Osteoblast (primary cell): ENCODE measurements at places on chromosomes 2 and 18.

DNA sequence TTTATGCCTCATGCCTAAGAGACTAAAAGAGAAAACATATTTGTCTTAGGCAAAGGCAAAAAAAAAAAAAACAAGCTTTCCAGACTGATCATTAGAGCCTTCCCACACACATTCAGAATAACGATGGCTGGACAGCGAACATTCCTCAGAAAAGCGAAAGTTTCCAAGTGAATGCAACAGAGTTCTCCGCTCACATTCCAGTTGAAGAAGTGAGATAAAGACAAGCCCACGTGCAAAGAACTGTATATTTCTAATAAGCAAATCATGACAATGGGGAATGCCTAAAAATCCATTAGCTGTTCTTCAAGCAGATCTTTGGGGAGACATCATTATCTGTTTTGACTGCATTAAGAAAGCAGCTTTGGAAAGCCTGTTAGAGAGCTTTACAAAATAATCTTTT is 347.9 kb downstream of the METTL4 start:
- H3K36me3 ChIP-seq: no peaks in the 10 kb centered on the region
- H3K4me1 ChIP-seq: no peaks in the 10 kb centered on the region
- peak overlapping the region; percentile 60 for H3K4me3 ChIP-seq
- DNase-seq: no peak
- H3K27me3 ChIP-seq: no peaks in the 10 kb centered on the region

DNA sequence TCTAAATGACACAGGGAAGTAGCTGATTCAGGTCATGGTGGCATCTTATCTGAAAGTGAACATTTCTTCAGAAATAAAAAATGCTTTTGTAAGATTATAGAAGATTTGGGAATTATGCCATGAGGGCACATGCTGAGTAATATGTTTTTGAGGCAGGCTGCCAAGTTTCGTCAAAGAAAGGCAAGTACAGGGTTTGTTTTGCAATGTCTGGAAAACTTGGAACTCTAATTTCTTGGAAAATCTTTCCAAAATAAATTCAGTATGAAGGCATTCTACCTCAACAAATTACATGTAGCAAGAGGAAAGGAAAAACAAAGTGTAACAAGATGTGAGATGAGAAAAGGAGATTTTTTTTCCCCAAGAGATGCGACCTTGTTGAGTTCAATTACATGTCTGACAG is 167.7 kb downstream of the PLCL1 start:
- H3K4me3 ChIP-seq: no peak overlapping the region
- no peaks in the 10 kb centered on the region for H3K27me3 ChIP-seq
- peak; percentile 87 for DNase-seq
- no peak overlapping the region for H3K27ac ChIP-seq
- peaks cover 16% of the 10 kb centered on the region for H3K4me1 ChIP-seq

DNA sequence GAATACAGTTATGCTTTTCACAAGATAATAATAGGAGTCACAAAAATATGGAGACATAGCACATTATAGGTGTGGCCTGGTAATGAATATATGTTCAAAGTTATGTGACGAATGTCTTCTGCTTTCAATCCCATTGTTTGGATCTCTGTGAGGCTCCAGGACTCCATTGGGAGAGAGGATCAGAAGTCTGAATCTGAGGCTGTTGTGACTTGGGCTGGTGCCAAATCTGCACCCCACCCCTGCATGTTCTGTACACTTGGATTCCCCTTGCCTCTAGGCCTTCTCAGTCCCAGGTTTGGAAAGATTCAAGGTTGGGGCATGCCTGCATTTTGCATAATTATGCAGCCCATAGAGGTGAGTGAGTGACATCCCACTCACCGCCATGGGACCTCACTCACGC is 103.1 kb upstream of the MGAT5 start:
- no peak overlapping the region for H3K27ac ChIP-seq
- H3K4me1 ChIP-seq: peaks cover 7% of the 10 kb centered on the region
- H3K27me3 ChIP-seq: no peaks in the 10 kb centered on the region
- no peak for DNase-seq
- no peak overlapping the region for H3K4me3 ChIP-seq

DNA sequence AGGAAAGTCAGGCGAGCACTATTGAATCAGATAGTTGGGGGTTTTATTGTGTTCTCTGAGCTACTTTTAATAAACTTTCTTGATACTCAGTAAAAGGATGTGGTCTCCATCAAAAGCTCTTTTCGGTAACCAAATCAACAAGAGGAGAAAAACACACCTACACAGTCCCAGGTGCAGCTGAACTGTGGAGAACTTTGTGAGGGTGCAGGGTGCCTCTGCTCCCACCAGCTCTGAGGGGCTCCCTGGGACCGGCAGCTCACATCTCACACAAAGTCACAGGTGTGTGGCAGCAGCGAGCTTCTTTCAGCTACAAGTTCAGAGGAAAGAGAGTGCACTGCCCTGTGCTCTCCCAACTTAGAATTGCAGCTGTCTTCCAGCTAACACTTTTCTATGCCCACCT is 650.4 kb downstream of the RNF144A start:
- no peaks in the 10 kb centered on the region for H3K27me3 ChIP-seq
- no peak overlapping the region for H3K27ac ChIP-seq
- no peak overlapping the region for H3K4me3 ChIP-seq

GRCh38 chr2:233380132-233380895 is 26.0 kb downstream of the DGKD start:
- DNase-seq: no peak
- no peak overlapping the region for H3K27ac ChIP-seq
- no peaks in the 10 kb centered on the region for H3K27me3 ChIP-seq

DNA sequence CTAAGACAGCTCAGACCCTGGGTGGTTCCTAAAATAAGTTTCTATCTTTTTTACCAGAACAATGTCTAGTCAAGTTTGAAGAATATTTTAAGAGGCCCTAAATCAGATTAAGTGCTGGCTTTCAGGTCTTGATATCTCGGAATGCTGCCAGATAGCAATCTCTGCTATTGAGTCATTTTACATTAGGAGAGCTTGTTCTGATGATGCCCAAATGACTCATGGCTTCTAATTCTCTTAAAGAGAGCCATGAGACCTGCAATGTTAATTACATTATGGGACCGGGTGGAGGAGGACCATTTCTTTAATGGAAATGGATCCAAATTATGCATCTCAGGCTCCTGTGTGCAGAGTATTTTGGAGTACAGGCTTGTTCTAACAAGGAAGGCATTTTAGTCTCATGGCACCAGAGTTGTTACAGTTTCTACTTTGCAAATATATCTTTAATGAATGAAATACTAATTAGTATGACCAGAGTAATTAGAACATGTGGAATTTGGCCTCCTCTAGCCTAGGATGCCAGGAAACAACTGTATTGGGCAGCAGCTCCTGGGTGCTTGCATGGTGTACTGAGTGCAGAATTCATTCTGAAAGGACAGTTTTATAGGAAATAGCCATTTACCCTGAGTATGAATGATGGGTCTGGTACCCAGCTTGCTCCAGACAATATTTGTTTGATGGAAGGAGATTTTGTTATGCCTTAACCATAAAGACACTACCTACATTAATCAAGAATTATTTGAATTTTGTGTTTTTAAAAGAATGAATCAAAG is 94.0 kb upstream of the SULT1C3 start:
- no peak for DNase-seq
- H3K36me3 ChIP-seq: no peaks in the 10 kb centered on the region
- no peaks in the 10 kb centered on the region for H3K4me1 ChIP-seq

- H3K4me3 ChIP-seq: no peak overlapping the region
- H3K36me3 ChIP-seq: no peaks in the 10 kb centered on the region
- no peak for DNase-seq
- peaks cover 6% of the 10 kb centered on the region for H3K4me1 ChIP-seq
- no peaks in the 10 kb centered on the region for H3K27me3 ChIP-seq
Measured at GRCh38 chr18:55376387-55376786, 211.6 kb downstream of the TCF4 start.

GRCh38 chr2:5839550-5839949 is 147.4 kb downstream of the SOX11 start:
- H3K4me3 ChIP-seq: no peak overlapping the region
- no peak for DNase-seq
- H3K27me3 ChIP-seq: no peaks in the 10 kb centered on the region
- H3K36me3 ChIP-seq: no peaks in the 10 kb centered on the region
- H3K27ac ChIP-seq: no peak overlapping the region
